ENCODE measurements at places on chromosomes 12 and 14. TPM values are rescaled to one million over a fixed set of nuclear protein-coding genes. Genes with fewer than 3 reads are reported as not detected.

DNA sequence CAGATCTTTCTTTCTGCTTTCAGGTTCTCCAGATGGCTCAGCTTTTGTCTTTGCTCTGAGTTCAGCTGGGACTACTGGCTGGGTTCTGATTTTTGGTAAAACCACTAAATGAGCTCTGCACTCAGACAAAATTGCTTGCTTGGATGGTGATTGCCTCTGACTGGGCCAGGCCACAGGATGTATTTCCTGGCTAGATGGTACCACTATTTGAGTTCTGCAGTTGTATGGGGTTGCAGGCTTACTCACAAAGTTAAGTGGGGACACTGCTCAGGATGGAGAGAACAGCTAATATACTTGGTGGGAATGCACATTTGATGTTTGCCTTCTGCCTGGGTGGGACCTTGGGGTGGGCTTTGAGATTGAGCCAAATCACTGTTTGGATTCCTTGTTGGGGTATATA lies 14.0 kb upstream of the OR4Q3 start:
- no peaks in the 10 kb centered on the region for H3K4me1 ChIP-seq
- H3K27me3 ChIP-seq: no peaks in the 10 kb centered on the region
- DNase-seq: no peak
- H3K4me3 ChIP-seq: no peak overlapping the region
- H3K27ac ChIP-seq: no peak overlapping the region

DNA sequence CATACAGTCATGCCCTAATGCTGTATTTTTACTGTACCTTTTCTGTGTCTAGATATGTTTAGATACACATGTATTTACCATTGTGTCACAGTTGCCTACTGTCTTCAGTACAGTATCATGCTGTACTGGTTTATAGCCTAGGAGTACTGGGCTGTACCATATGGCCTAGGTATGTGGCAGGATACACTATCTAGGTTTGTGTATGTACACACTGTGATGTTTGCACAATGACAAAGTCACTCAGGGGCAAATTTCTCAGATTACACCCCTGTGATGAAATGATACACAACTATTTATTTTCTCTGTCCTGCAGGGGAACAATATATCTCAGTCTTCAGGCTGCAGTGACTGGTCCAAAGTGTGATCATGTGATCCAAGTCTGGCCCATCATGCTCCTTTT lies 1076.1 kb downstream of the VRK1 start:
- H3K27me3 ChIP-seq: no peaks in the 10 kb centered on the region
- no peaks in the 10 kb centered on the region for H3K4me1 ChIP-seq
- DNase-seq: no peak
- H3K36me3 ChIP-seq: no peaks in the 10 kb centered on the region

DNA sequence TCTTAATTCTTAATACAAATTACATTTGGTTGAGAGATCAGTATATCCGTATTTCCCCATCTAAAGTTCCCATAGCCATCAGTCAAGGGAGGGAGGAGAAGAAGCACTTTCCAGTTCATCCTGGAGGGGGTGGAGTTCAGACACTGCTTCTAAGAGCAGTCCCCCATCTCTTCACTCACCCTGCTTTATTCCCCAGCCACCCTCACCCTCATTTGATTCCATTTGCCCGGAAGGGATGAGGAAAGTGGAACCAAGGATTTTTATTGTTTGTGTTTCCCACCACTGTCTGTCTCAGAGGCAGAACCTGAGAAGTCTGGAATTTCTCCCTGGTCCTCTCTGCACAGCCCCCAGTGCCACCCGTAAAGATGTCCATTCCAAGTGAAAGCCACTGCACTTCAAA lies 134.2 kb upstream of the HIF1A start:
- H3K4me3 ChIP-seq: 0 out of 2 replicates have a peak overlapping the region, but pooled peaks have one; percentile 1
- peak; percentile 59 for DNase-seq
- peak overlapping the region; percentile 99 for H3K27ac ChIP-seq
- H3K4me1 ChIP-seq: peaks cover 68% of the 10 kb centered on the region
- H3K27me3 ChIP-seq: no peaks in the 10 kb centered on the region

GRCh38 chr12:127381043-127381668 lies 885.8 kb upstream of the TMEM132C start:
- H3K4me3 ChIP-seq: peak overlapping the region; percentile 71
- H3K36me3 ChIP-seq: no peaks in the 10 kb centered on the region
- H3K4me1 ChIP-seq: peaks cover 5% of the 10 kb centered on the region
- no peaks in the 10 kb centered on the region for H3K27me3 ChIP-seq
- H3K27ac ChIP-seq: no peak overlapping the region
- peak; percentile 57 for DNase-seq

DNA sequence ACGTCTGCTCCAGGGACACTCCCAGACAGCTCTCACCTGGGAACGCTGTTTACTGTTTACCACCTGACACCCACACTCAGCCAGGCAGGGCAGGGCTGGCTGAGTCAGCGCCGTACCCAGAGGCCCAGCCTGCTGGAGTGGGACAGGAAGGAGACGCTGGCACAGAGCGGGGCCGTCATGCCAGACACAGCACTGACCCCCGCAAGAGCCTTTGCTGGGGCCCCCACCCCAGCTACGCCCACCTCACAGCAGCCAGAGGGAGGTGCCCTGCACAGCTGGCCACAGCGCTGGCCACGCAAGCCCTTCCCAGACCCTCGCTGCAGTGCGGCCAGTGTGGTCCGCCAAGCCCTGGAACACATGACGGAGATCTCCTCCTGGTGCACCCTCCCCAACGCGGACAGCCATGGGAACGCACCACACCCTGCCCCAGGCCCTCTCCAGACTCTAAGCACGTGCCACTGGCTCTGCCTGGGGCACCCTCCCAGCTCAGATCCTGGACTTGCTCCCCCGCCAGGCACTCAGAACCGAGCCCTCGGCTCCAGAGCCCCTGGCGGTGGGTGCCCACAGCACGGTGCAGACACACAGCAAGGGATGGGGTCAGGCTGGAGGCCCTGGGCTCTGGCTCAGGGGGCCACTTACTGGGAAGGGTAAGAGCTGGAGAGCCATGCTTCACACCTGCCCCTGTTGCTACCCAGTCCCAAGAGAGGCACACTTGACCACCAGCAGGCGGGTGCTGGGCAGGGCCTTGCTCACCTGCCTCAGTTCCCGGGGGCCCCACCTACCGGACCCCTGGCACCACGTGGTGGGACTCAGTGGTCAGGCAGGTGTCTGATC lies 5.7 kb downstream of the AHNAK2 start:
- peak overlapping the region; percentile 94 for H3K27ac ChIP-seq
- no peaks in the 10 kb centered on the region for H3K27me3 ChIP-seq
- H3K4me1 ChIP-seq: peaks cover 51% of the 10 kb centered on the region
- H3K4me3 ChIP-seq: peak overlapping the region; percentile 37
- DNase-seq: peak; percentile 87
- no peaks in the 10 kb centered on the region for H3K36me3 ChIP-seq

- H3K27me3 ChIP-seq: no peaks in the 10 kb centered on the region
- H3K27ac ChIP-seq: no peak overlapping the region
- no peaks in the 10 kb centered on the region for H3K4me1 ChIP-seq
Observed at GRCh38 chr14:33781236-33781635, 169.6 kb downstream of the EGLN3 start.

GRCh38 chr12:42442311-42442759 lies 116.4 kb downstream of the PPHLN1 start:
- H3K4me3 ChIP-seq: no peak overlapping the region
- no peak overlapping the region for H3K27ac ChIP-seq
- no peak for DNase-seq
- no peaks in the 10 kb centered on the region for H3K4me1 ChIP-seq
- H3K36me3 ChIP-seq: peaks cover 18% of the 10 kb centered on the region

DNA sequence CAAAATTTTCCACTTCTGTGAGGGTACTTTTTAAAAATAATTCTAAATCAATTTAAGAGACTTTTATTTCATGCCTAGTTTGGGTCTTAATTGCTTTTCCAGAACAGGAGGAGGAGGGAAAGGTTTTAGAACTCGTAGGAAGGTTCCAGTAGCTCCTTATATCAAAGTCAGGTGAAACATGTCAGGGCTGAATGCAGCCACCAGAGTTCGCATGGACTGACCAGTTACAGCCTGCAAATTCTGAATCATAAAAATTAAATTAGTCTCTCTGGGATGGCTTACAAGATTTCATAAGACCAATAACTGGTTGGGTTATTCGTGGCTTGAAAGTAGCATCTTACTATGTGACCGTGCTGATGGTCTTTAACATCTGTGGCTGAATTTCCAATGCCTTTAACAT lies 397 bp downstream of the BDKRB1 start:
- H3K36me3 ChIP-seq: no peaks in the 10 kb centered on the region
- DNase-seq: peak; percentile 78
- H3K4me3 ChIP-seq: peak overlapping the region; percentile 59
- no peaks in the 10 kb centered on the region for H3K27me3 ChIP-seq

DNA sequence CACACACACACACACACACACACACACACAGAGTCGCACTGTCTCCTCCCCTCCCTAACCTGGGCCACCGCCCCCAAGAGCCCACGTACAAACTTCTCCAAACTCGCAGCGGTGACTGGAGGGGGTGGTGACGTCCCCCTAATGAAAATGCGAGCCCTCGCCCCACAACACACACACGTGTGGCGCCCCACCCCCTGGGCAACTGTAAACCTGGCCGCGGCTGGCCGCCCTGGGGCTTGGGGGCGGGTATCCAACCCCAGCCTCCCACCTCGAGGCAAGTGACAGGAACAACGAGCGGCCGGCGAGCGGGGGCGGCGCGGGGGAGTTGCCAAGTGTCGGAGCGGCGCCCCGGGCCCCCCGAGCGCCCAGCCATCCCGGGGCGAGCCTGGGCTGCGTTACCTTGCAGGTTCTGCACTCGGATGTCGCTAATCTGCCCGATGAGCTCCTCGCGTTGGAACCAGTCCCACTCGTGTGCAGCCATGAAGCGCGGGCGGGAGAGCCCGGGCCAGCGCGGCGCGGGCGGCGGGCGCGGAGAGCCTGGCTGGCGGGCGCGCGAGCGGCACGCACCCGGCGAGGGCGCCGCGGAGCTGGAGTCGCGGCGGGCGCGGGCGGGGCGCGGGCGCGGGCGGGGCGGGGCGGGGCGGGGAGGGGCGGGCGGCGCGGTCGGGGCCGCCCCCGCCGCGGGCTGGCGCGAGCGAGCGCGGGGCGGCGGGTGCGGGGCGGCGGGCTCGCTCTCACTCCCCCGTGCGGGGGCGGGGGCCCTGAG lies at the start of gene CLMN:
Gene CLMN (minus strand): TSS at position 597 of the 766 bp plus-strand sequence. CDS start 116 bp downstream, at position 481.
- peak within 1 kb of the TSS; percentile 73 for H3K4me3 ChIP-seq
- H3K27ac ChIP-seq: no peak within 1 kb of the TSS
- peaks cover 13% of the 10 kb centered on the region for H3K27me3 ChIP-seq
- no peaks in the 10 kb centered on the region for H3K36me3 ChIP-seq
- DNase-seq: peak; percentile 75

GRCh38 chr12:111643427-111643826 lies 42.3 kb downstream of the BRAP start:
- H3K27ac ChIP-seq: no peak overlapping the region
- H3K4me3 ChIP-seq: no peak overlapping the region
- H3K4me1 ChIP-seq: no peaks in the 10 kb centered on the region
- DNase-seq: no peak
- peaks cover 13% of the 10 kb centered on the region for H3K36me3 ChIP-seq

GRCh38 chr14:58690801-58691516 lies 53.2 kb downstream of the DACT1 start:
- H3K36me3 ChIP-seq: no peaks in the 10 kb centered on the region
- no peak for DNase-seq
- H3K27me3 ChIP-seq: no peaks in the 10 kb centered on the region
- H3K27ac ChIP-seq: no peak overlapping the region

- H3K36me3 ChIP-seq: peaks cover 31% of the 10 kb centered on the region
- no peak overlapping the region for H3K4me3 ChIP-seq
- H3K27ac ChIP-seq: no peak overlapping the region
- DNase-seq: peak; percentile 49
Observed at GRCh38 chr14:34766606-34767005, 52.2 kb upstream of the CFL2 start.

- DNase-seq: no peak
- H3K4me1 ChIP-seq: no peaks in the 10 kb centered on the region
- no peaks in the 10 kb centered on the region for H3K36me3 ChIP-seq
Observed at GRCh38 chr14:79354336-79354735, 857.0 kb downstream of the DIO2 start.

GRCh38 chr12:80655751-80656150 lies 51.7 kb upstream of the MYF6 start:
- no peaks in the 10 kb centered on the region for H3K27me3 ChIP-seq
- no peak overlapping the region for H3K27ac ChIP-seq
- H3K4me1 ChIP-seq: no peaks in the 10 kb centered on the region
- DNase-seq: peak; percentile 7
- H3K4me3 ChIP-seq: no peak overlapping the region

GRCh38 chr12:32789916-32790315 lies 34.2 kb upstream of the YARS2 start:
- no peaks in the 10 kb centered on the region for H3K4me1 ChIP-seq
- DNase-seq: no peak
- H3K27me3 ChIP-seq: no peaks in the 10 kb centered on the region

GRCh38 chr14:68318828-68319227 lies 474.0 kb downstream of the ZFP36L1 start:
- no peaks in the 10 kb centered on the region for H3K36me3 ChIP-seq
- H3K4me3 ChIP-seq: no peak overlapping the region
- H3K27ac ChIP-seq: no peak overlapping the region
- no peaks in the 10 kb centered on the region for H3K4me1 ChIP-seq
- H3K27me3 ChIP-seq: no peaks in the 10 kb centered on the region
- no peak for DNase-seq

DNA sequence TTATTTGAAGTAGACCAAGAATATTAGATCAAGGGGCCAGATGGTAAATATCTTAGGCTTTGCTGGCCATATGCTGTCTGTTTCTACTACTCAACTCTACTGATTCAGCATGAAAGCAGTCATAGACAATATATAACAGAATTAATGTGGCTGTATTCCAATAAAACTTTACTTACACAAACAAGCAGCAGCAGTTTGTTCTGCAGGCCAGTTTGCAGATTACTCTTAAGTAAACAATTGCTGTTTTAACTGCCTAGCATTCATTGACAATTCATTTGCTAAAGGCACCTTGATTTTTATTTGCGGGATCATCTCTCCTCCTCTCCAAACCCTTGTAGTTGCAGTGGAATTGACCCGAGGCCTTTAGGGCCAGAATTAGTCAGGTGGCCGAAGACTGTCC lies 94.1 kb upstream of the GARIN6 start:
- no peak for DNase-seq
- no peaks in the 10 kb centered on the region for H3K4me1 ChIP-seq

- H3K27me3 ChIP-seq: no peaks in the 10 kb centered on the region
- H3K36me3 ChIP-seq: no peaks in the 10 kb centered on the region
- H3K4me1 ChIP-seq: peaks cover 24% of the 10 kb centered on the region
- H3K4me3 ChIP-seq: no peak overlapping the region
- no peak overlapping the region for H3K27ac ChIP-seq
Observed at GRCh38 chr12:127558361-127558760, 708.6 kb upstream of the TMEM132C start.

- H3K27ac ChIP-seq: no peak overlapping the region
- H3K4me3 ChIP-seq: peak overlapping the region; percentile 73
- no peaks in the 10 kb centered on the region for H3K36me3 ChIP-seq
- peaks cover 50% of the 10 kb centered on the region for H3K27me3 ChIP-seq
Observed at GRCh38 chr14:32933629-32934072, 5.0 kb upstream of the NPAS3 start.

SYNDIG1L gene
- total RNA-seq: not detected

PIANP gene
- total RNA-seq: not detected

TSPAN19 gene
- not detected for total RNA-seq

CDKN3 gene
- total RNA-seq: 20.1 TPM

HVCN1 gene
- total RNA-seq: 4.1 TPM

Data from GM23248 (cell line).